NCI-H1048 (cell line): ENCODE measurements at places on chromosomes 3 and 15.

DNA sequence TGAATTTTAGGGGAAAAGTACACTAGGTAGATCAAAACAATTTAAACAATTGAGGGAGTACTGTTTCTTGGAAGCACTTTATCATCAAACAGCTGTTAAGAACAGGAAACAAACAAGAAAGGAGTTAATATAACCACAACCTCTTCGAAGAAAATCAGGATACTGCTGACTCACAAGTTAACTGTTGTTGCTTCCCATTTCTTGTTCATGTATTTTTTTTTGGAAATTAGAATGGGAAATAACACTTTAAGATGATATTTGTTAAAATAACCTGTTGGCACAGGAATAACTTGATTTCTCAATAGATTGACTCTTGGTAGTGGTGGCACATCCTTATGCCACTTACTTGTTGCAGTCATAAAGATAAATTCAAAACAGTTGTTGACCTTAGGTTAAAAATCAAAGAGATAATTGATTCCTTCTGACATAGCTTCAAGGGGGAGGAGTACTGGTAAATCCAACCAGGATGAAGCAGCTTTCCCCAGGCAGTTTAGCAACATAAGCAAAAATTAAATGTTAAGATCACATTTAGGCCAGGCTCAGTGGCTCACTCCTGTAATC lies 3.3 kb downstream of the BNIP2 start:
- no peak for DNase-seq

GRCh38 chr3:126935756-126936509 lies 47.0 kb upstream of the PLXNA1 start:
- DNase-seq = no peak

GRCh38 chr3:44477312-44478030 lies at the start of gene ZNF445:
Gene ZNF445 (minus strand): TSS chr3:44477670. CDS start chr3:44455549, 22,121 bp downstream.
- peak; percentile 75 for DNase-seq

GRCh38 chr3:4864503-4864902 lies 114.7 kb upstream of the BHLHE40 start:
- DNase-seq = no peak

- DNase-seq = no peak
Measured at GRCh38 chr3:100270215-100270583, 9.4 kb downstream of the TBC1D23 start.

- no peak for DNase-seq
Measured at GRCh38 chr15:98217356-98217755, 256.9 kb downstream of the ARRDC4 start.

DNA sequence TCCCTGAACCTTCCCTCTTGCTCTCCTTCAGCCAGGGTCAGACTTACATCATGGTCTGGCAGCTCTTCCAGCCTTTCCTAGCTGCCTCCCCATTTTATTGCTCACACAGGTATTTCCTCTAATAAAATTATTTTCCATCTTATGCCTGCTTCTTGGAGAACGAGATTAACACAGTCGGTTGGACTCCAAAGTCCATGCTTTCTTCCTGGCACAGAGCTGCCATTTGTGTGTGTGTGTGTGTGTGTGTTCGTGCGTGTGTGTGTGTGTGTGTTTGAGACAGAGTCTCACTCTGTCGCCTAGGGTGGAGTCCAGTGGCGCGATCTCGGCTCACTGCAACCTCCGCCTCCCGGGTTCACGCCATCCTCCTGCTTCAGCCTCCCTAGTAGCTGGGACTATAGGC lies 15.5 kb downstream of the FSD2 start:
- DNase-seq = no peak

GRCh38 chr3:133472242-133472641 lies 72.4 kb downstream of the BFSP2 start:
- no peak for DNase-seq

DNA sequence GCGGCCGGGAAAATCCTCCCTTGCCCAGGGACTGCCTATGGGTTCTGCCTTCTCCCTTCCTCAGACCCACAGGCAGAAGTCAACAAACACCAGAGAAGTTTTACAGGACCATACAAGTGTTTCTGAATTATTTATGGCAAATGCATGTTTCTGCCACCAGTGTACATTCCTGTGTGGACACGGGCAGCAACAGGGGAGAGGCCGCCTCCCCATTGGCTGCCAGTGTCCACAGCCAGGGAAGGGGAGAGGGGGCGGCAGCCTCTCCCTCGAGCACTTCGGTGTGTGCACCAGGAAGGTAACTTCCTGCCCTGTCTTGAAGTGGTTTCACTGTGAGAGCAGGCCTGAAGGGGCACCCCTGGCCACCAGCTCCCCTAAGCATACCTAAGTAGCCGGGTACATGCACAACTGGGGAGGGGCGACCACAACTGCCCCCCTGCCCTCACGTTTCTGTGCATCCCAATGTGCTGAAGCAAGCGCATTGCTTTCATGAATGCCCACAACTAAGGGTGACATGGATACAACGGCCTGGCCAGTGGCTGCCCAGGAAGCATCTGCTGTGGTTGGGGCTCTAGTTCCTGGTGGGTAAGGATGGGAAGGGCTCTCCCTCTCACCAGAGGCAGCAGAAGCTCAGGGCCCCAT lies 14.8 kb upstream of the SHISA5 start:
- no peak for DNase-seq

DNA sequence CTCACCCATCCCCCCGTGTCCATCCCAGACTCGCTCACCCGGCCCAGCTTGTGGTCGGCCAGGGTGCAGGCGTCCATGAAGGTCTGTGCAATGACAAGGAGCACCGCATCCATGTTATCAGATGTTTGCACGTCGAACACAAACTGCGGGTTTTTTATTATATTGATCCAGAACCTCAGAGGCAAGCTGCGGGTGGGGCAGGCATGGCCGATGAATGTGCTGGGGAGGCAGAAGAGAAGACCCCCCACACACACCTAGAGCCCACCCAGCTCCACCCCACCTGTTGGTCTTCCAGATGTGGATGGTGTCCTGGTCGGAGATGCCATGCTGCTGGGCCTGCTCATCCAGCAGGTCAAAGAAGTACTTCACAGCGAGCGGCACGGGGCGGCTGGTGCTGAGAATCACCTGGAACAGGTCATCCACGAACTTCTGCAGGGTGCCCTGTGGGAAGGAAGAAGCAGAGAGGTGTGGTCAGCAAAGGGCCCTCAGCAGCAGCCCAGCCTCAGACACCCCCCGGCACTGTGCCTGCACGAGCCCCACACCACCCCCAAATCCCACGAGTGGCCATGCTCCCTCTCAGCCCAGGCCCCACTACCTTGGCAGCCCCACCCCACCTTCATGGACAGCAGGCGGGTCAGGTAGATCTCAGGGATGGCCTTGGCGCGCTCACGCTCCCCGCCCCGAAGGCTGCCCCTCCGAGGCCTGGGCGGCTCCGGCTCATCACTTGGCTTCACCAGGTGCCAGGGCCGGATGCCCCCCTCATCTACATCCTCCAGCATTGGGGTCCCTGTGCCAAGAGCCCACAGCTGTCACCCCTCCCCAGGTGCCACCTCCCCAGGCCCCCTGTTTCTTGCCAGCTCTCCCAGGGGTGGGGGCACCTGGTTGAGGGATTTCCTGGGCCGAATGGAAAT lies 20.3 kb downstream of the PLXNB1 start:
- DNase-seq = no peak

DNA sequence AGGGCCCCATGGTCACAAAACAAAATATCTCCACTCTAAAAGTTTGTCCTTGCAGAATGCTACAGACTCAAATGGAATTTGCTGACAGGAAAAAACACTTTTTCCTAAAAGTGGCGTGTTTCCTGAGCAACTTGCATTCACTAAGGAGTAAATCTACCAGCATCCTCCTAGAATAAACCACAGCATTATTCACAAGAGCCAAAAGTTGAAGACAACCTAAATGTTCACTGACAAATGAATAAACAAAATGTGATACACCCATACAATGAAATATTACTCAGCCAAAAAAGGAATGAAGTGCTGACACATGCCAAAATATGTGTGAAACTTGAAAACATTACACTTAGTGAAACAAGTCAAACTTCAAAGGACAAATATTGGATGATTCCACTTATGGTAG lies 28.9 kb downstream of the ITGB5 start:
- DNase-seq = no peak

DNA sequence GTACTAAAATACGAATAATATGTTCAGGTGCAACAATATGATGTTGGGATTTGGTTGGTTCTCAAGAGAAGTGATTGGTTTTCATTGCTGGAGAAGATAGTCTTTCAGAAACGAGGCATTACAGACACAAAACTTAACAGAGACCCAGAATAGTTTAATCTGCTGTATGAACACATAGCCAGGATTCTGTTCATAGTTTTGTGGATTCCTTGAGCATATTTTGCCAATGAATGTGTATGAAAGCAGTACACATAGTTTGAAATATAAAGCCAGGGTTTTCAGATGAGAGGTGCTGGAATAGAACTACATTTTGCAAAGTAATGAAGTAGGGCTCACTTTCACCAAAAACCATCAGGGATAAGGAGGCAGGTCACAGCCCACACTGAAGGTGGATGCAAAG lies 5.7 kb upstream of the MCTP2 start:
- no peak for DNase-seq

DNA sequence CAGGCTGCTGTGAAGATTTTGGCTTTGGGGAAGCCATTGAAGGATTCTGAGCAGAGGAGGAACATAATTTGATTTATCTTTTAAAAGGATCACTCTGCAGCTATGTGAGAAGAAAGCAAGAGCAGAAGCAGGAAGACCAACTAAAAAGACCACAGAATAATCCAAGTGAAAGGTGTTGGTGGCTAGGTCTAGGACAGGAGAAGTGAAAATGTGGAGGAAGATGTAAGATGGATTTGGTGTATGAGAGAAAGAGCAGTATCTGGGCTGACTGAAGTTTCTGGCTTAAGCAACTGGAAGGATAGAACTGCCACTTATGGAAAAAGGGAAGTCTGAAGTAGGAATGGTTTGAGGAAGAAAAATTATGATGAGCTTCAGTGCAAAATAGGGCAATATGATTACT lies 62.0 kb downstream of the SFMBT1 start:
- DNase-seq = no peak

GRCh38 chr3:71425491-71426071 lies 157.9 kb downstream of the FOXP1 start:
- DNase-seq = no peak

GRCh38 chr3:133820889-133821675 lies 15.5 kb downstream of the SRPRB start:
- no peak for DNase-seq

- DNase-seq = no peak
Measured at GRCh38 chr3:119580067-119580760, 922 bp downstream of the ADPRH start.

- DNase-seq = no peak
Measured at GRCh38 chr3:167441256-167441655, 32.6 kb downstream of the SERPINI2 start.

DNA sequence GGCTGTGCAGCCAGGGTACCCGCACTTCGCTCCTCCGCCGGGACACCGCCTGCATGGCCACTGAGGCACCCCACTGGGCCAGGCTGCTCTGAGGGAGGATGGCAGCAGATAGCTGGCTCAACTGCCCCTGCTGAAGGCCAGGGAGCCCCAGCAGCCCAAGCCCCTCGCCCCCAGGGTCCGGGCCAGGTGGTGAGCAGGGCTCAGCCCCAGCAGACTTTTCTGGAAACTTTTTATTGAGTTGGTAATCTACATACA lies 11.5 kb downstream of the PLIN1 start:
- no peak for DNase-seq

- DNase-seq = no peak
Measured at GRCh38 chr15:58665672-58666071, 83.8 kb downstream of the ADAM10 start.

GRCh38 chr3:105959851-105960250 lies 91.0 kb upstream of the CBLB start:
- no peak for DNase-seq

GRCh38 chr3:72001758-72002157 lies 216.8 kb upstream of the PROK2 start:
- DNase-seq = no peak

DNA sequence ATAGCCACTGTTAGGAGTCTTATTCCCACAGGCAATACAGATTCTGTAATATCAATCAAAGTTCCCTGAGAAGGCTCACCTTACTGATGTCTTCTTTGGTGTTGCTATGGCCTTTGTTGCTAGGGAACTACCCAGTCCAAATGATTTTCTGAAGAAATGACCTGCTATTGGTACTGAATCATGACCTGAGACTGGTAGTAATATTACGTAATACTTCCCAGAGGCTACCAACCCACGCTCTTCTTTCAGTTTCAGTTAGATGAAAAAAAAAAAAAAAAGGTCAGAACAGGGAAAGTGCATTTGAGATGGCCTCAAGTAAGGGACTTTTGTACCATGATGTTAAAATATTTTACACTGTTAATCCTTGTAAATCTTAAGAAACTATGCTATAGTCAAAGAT lies 1092.5 kb upstream of the EPHA6 start:
- DNase-seq = no peak

- DNase-seq = no peak
Measured at GRCh38 chr3:72383883-72384282, 464.4 kb downstream of the SHQ1 start.

DNA sequence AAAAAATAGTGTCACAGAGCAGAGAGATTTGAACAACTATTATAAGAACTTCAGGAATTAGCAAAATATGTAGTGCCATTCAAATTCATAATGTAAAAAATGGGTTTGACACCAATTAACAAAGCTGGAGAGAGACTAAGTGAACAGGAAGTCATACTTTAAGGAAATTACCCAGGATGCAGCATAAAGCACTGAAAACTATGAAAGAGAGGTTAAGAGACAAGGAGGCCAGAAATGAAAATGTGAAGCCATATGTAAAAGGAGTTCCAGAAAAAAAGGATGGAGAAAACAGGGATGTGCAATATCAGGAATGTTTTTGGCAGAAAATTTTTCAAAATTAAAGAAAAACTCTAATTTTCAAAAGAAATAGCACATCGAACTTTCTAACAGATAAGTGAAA lies 57.6 kb downstream of the SLCO2A1 start:
- DNase-seq = no peak

- no peak for DNase-seq
Measured at GRCh38 chr3:29649815-29650547, 369.1 kb downstream of the RBMS3 start.

GRCh38 chr3:25468866-25469319 lies 40.8 kb downstream of the RARB start:
- no peak for DNase-seq

GRCh38 chr15:29470311-29470710 lies 200.7 kb upstream of the NSMCE3 start:
- DNase-seq = no peak

- no peak for DNase-seq
Measured at GRCh38 chr3:157427901-157428300, 8.7 kb upstream of the PTX3 start.

DNA sequence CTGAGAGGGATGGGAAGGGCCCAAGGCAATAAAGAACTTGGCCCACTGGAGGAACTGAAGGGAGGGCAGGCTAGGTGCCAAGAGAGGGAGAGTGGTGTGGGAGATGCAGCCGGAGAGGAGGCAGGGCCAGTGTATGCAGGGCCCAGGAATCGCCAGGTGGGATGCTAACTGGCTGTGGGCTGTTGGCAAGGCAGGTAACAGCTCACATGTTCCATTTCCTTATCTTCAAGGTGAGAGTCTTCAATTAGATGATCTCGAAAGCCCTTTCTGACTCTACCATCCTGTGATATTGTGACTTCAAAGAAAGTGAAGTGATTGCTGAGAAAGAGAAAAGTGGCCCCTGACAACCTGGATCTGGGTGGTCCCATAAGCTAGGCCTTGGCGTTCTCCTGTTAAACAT lies 49.0 kb downstream of the CASR start:
- no peak for DNase-seq

GRCh38 chr3:56557831-56558170 lies 826 bp downstream of the CCDC66 start:
- DNase-seq = no peak

GRCh38 chr3:37210230-37210629 lies 35.8 kb upstream of the LRRFIP2 start:
- no peak for DNase-seq

GRCh38 chr3:195597848-195598247 lies 14.1 kb upstream of the APOD start:
- no peak for DNase-seq

- no peak for DNase-seq
Measured at GRCh38 chr3:143002083-143002712, 828 bp downstream of the U2SURP start.
